Occipital lobe (tissue), 3 donors: ENCODE measurements at places on chromosomes 7 and 10.

- no peak for DNase-seq
Observed at GRCh38 chr7:133857376-133858119, 269.6 kb upstream of the LRGUK start.

GRCh38 chr7:37815671-37816371 lies 32.6 kb upstream of the NME8 start:
- no peak for DNase-seq

GRCh38 chr7:1725199-1725690 lies 55.2 kb downstream of the ELFN1 start:
- DNase-seq = peak; percentile 45

DNA sequence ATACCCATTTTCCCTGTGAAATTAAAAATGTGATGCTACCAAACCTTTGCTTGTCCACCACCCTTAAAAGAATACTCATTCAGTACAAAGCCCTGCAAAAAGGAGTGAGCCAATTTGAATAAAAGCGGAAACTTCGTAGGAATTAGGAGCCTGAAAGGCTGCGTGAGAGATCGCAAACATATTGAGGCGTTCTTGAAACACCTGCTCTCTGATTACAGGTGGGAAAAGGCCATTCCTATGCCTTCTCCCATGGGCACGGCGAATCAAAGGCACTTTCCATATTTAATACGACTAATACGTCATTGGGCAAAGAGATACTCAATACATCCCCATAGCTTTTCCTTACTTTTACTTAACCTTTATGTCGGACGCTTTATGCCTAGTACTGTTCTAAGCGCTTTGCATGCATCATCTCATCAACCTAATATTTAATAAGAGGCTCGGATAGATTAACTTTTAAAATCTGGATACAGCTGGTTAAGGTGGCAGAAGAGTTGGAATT lies 30.9 kb upstream of the KMT2E start:
- no peak for DNase-seq

- no peak for DNase-seq
Observed at GRCh38 chr7:120097020-120097419, 176.0 kb upstream of the KCND2 start.

DNA sequence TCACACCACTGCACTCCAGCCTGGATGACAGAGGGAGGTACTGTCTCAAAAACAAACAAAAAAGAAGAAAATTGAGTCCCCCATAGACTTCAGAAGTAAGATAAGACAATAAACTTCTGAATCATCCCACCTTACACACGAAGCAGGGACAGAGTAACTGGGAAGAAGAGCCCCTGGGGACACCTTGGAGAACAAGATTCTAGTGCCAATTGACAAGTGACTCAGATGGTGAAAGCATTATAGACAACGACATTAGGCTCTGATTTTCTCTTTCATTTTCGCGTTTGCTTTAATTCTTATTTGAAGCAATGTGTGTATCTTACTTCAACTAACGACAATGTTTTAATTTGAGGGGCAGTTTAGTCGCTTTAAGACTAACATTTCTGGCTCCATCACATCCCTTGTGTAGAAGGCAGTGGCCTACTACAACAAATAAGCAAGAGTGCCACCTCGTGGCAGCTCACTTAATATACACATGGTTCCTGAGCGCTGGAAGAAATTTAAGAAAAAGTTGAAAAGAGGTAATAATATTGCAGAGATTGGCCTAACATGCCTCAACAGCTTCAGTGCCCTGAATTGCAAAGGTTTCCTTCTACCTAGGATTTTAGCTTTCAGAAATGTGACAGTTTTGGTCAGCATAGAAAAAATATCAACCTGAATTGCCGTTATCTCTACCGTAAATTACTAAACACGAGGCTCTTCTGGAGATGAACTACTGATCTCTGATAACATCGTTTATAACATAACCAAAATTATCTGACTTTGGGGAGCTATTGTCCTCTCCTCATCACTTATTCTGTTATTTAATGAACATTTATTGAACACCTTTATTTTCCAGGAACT lies 36.7 kb downstream of the ASNS start:
- peak; percentile 17 for DNase-seq

- no peak for DNase-seq
Observed at GRCh38 chr10:116452338-116452720, 24.7 kb downstream of the PNLIPRP3 start.

GRCh38 chr10:22479419-22479818 lies 134.1 kb downstream of the SPAG6 start:
- peak; percentile 42 for DNase-seq

DNA sequence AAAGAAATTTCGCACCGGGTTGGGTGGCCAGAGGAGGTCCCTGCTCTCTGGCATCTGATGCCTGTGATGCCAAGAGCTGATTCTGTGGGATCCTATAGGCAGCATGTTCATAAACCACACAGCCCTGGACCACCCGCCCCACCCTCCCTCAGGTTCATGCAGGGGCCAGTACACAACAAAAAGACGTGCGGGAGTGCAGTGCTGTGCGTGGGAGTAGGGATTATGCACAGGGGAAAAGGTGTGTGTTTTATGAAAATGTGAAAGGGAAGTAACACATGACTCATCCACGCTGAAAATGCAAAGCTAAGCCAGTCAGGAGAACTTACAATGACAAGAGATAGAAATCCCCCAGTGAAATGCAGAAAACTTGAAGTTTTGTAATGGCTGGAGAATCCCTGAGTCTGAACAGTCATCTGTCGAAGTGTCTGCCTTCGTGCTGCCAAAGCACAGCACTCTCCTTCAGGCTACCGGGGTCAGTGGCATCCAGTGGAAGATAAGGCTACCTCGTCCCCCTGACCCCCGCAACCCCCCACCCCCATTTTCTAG lies 1.1 kb downstream of the KIAA1217 start:
- DNase-seq = no peak

DNA sequence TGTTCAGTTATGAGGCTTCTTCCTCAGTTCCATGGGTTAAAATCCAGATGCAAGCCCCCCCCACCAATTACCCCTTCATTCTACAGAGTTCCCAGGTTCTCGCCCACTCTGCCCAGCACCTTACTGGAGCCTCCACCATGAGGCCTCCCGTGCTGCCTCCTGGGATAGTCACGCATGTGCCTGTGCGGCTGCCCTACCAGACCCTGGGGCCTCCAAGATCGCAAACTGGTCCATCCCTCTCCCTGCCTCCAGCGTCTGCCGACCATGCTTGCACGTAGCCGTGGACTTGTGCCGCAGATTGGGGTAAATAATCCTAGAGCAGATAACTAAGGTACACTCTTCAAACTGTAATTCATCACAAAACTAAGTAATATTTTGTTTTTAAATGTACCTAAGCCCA lies 611.2 kb downstream of the PTPRN2 start:
- no peak for DNase-seq

DNA sequence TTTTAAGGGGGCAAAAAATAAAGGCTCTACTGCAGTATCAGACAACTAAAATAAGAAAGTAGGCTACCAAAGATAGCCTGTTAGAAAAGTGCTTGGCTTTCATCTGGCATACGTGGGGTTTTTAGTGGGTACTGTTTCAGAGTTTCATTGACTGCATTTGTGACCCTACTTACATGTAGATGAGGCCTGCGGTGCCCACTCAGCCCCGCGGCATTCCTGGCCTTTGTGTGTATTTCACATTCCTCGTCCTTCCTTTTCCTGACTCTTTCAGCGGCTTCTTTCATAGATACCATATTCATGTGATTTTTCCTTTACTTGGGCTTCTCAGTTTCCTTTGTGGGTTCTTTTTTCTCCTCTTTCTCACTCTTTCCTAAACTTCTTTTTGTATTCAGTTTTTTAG lies 50.7 kb downstream of the UBE3C start:
- no peak for DNase-seq

DNA sequence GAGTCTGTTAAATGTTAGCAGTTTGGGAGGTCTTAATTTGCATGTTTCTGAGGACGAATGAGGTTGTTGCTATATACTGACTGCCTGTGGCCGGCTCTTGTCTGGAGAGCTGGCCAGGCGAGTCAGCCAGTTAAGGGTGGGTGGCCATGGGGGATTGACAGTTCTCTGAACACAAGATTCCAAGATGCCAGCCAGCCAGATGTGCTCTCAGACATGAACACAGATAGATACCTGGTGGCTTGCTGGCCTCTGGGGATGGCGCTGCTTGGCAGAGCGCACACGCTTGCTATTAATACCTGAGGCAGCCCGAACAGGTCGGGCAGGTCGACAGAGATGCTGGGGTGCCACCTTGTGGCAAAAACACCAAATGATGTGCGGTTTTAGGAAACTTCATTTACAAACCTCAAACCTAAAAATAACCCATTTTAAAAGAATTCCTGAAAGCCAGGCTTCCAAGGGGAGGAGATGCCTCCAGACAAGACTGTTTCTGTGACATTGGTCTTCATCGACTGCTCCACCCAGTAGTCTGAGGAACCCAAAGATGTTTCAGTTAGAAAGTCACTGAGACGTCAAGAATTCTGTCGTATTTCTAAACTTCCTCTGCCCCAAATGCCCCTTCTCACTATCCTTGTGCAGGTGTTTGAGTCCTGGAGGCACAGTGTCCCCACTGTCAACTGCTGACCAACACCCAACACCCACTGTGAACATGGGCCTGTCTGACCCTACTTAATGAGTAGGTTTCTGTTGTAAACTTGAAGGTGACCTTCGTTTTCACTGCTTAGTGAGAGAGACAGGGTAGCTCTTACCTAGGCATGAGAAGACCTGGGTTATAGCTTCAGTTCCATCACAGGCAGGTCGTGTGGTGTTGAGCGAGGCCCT lies 123.4 kb downstream of the NT5C2 start:
- peak; percentile 48 for DNase-seq

GRCh38 chr10:621513-621912 lies 68.0 kb downstream of the DIP2C start:
- DNase-seq = no peak
